ENCODE measurements at places on chromosomes 4 and X.

GRCh38 chr4:171588764-171589163 is 224.4 kb upstream of the GALNTL6 start:
- DNase-seq: no peak

DNA sequence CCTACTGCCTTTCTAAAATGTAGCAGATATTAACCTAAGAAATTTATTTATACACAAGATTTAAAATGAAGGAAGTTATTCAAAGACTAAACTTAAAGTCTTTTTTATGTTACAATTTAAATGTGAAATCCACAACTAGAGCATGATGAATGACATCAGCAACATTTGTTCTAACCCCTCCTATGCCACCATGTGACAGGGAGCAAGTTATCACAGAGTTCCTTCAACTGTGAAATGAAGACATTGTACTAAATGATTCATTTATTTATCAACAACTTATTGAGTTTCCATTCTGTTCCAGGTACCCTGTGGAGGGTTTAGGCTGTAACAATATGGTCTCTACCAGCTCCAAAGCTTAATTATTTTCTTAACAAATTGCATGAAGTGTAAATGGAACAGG is 76.9 kb downstream of the SLC39A8 start:
- DNase-seq: no peak

DNA sequence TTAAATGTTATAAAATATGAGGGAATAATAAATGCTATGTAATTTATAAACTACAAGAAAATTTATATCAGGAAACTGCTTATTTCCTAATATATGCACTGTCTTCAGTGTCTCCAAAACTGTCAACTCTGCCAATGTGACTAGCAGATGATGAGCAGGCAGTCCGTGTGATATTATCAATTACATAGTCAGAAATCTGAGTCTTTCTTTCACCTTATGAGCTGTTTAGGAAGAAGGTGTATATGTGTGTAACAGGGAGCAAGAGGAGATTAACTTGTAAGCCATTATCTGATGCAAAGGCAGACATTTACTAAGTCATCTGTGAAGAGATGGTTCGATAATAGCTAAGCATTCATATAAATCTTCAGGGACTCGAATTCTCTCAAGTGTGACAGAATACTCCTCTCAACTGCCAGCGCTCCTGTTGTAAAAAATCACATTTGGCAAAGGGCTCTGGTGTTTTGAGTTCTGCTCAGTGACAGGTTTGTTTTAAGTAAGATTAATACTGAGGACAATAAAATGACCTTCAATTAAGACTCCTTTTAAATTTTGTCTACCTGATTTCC is 79.7 kb downstream of the SNCA start:
- DNase-seq: no peak

- no peak for DNase-seq
Measured at GRCh38 chr4:157222771-157223160, 2.2 kb downstream of the GRIA2 start.

DNA sequence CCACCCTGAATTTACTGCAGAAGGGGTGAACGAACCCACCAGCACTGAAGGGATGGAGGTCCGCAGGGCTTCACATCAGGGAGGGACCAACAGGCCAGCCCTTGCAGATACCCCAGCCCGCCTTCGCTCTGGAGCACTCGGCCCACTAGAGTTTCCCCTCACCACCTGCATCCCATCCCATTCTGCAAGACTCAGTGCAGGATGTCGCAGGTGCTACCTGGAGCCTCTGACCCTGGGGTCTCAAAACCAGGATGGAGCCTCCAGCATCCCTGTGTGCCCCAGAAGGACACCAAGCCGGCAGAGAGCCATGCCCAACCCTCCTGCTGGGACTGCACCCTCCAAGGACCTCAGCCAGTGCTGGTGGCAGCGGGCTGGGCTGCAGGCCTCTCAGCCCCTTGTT is 57.6 kb upstream of the ADRA2C start:
- no peak for DNase-seq

DNA sequence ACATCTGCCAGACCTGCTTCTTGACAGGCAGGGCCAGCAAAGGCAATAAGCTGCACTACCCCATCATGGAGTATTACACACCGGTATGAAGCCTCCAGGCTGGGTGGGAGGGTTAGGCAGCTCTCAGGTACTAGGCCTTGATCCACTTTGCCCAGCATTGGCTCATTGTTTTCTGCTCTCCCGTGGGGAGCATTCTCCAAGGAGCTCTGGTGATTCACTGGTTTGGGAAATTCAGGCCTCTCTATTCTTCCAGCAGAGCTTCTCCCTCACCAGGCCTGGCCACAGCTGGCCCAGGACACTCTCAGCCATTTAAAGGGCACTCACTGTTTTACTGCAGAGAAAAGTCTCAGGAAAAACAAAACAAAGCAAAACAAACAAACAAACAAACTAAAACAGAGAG is 33.0 kb downstream of the DRP2 start:
- no peak for DNase-seq

DNA sequence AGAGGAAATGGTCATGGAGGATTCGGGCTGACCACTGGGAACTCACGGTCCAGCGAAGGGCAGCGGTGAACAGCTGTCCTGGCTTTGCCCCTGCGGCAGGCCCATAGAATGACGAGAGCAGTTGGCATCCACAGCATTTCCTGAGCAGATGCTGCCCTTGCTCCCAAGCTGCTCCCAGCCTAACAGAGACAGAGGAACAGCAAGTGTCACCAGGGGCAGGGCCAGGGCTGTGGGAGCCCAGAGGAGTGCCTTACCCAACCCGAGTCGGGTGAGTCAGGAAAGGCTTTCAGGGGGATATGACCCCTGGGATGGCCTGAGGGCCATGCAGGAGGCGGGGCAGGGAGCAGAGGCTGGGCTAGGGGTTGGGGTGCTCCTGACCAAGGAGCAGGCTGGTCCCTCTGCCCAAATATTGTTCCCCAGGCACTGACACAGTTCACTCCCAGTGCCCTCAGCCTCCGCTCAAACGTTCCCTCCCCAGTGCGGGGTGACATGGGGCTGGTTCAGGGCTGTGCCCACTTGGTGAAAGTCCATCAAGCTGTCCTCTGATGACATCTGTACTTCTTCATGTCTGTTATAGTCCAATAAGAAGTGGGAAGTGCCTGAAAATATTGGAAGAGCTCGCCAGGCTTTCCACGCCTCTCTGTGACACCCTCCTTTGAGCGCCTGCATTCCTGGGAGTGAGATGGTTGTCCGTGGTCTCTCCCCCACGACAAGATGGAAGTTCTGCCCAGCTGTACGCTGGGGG is 64.7 kb upstream of the GPR78 start:
- DNase-seq: peak; percentile 25

- peak; percentile 24 for DNase-seq
Measured at GRCh38 chr4:17468619-17469221, 43.2 kb downstream of the QDPR start.

DNA sequence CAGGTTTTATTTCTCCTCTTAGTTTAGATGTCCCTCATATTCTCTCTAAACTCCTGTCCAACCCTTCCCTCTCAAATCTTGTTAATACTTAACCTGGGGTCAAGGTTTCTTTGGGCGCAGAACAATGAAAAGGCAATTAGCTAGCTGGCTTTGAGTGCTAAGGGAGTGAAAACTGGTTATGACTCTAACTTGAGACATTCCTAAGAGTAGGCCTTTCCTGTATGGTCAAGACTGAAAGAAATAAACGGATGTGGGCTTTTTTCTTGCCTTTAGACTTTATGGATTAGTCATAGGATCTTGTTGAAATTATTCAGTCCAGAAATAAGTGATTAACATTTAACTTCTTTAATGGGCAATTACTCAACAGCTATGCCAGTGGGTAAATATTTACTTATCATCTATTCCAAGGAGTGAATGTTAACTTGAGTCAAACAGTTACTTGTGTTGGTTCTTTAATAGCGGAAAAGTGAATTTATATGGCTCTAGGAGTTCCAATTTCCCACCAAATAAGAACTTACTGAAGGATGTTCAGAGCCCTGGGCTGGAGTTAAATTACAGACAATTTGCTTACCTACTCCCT is 141.7 kb upstream of the SCML1 start:
- no peak for DNase-seq

- no peak for DNase-seq
Measured at GRCh38 chr4:24736066-24736465, 59.3 kb upstream of the SOD3 start.

DNA sequence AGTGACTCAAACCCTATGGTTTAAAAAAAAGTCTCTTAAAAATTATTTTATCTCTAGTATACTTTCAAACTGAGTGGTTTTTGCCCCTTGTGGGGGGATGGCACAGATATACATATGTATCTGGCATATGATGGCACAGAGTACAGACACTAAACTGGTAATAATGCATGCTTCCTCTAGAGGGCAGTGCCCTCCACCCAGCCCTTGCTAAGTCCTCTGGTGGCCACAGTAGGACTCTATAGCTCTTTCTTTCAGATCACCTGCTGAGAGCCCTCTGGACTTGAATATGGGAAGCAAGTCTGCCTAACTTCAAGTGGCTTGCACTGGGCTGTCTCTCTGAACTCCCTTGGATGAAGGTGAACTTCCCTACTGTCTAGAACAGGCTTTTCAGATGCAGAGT is 66.3 kb downstream of the TSPAN7 start:
- no peak for DNase-seq

- no peak for DNase-seq
Measured at GRCh38 chr4:90546114-90546513, 418.9 kb downstream of the CCSER1 start.

- DNase-seq: no peak
Measured at GRCh38 chr4:145956288-145956890, 17.8 kb upstream of the ZNF827 start.

GRCh38 chr4:128323401-128323800 is 35.8 kb upstream of the PGRMC2 start:
- DNase-seq: no peak

GRCh38 chrX:13387666-13388494 is 68.0 kb upstream of the ATXN3L start:
- no peak for DNase-seq

GRCh38 chr4:89660444-89661172 is 176.4 kb downstream of the SNCA start:
- no peak for DNase-seq

GRCh38 chr4:140870427-140870826 is 114.2 kb upstream of the TBC1D9 start:
- no peak for DNase-seq

DNA sequence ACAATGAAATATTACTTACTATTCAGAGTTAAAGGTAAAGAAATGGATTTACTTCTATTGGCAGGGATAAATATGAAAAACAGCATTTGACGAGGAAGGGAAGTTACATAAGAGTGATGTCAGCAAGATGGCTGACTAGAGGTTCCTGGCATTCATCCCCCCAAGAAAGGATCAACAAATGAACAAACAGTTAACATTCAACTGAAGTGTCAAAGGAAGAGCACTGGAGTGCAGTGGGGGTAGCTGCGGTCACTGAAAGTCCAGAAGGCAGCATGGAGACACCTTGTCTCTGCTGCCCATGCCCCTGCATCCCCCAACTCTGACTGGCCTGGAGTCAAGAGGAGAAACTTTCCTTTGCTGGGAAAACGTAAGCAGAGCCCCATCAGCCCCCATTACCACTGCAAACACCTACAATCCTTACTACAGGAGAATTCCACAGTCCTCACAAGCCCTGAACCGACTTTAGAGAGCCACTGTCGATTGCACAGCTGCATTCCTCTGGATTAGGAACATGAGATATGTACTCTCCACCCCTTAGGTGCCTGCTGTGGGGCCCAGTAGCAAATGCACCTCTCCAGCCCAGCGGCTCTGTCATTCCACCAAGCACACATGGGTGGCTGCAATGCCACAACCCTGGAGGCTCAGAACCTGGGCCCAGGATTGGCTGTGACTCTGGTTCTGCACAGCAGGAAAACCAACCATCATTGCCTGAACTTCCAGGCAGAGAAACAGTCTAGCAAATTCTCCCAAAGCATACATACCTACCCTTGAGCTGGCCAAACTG is 79.5 kb downstream of the CBR4 start:
- DNase-seq: no peak

DNA sequence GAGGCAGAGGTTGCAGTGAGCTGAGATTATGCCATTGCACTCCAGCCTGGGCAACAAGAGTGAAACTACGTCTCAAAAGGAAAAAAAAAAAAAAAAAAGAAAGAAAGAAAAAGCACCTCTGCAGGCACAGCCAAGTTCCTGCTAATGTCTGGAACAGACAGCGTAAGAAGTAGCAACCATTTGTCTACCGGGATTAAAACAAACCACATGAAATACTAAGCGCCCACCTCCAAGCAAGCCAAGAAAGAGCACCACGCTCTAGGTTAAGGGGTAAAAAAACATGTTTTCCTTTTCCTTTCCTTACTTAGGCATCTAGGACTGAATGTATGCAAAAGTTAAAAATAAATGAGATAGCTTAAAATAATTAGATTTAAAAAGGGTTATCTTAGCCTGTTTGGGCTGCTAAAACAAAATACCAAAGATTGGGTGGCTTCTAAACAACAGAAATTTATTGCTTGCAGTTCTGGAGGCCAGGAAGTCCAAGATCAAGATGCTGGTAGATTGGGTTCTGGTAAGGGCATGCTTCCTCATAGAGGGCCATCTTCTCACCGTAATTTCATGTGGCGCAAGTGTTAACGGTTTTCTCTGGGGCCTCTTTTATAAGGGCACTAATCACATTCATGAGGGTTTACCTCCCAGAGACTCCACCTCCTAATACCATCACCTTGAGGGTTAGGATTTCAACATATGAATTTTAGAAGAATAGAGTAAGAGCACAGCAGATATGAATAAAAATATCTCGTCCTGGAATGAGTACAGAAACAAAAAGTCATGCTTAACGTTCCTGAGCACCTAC is 12.3 kb downstream of the GPC4 start:
- no peak for DNase-seq

- no peak for DNase-seq
Measured at GRCh38 chr4:48949518-48950219, 36.4 kb upstream of the CWH43 start.

DNA sequence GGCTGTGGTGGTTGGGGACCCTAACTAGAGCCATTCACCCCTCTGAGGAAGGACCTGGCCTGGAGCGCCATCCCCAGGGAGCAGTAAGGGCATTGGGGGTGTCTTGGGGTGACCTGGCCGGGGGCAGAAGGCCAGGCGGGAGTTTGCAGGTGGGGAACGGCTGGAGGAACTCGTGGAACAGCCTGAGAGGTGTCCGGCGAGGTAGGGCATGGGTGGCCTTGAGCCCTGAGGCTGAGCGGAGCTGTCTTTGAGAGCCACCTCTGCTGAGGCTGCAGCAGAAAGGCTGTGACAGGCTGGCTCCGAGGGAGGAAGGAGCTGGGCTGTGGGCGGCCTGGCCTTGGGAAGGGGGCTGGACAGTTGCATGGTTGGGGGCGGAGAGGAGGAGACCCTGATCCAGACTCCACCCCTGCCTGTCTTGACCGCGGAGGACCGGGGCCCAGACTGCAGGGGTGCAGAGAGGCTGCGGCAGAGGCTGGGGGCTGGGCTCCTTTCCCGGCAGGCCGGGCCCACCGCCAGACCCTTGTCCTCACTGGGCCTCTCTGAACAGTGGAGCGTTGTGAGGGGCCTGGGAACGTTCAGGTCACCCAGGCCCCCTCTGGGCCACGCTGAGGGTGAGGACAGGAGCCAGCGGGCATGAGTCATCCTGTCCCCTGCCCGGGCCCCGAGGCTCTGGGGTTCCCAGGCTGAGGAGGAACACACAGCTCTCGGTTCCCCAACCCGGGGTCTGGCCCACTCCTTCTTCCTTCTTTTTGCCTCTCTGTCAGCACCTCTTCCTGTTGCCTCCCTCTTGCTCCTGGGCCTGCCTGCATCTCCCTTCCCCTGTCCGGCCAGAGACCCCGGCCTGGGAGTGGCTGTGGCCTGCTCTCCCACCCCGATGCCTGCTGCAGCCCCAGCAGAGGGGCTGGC is 8.1 kb downstream of the SH3BP2 start:
- no peak for DNase-seq

- no peak for DNase-seq
Measured at GRCh38 chrX:129932821-129933321, 26.9 kb downstream of the UTP14A start.

Data from HFF-Myc (cell line).